ENCODE measurements at places on chromosomes 3 and 15. TPM values are rescaled to one million over a fixed set of nuclear protein-coding genes. Genes with fewer than 3 reads are reported as not detected.

The CCR9 gene
- polyA plus RNA-seq: not detected

The ARNT2 gene
- 3.5 TPM for polyA plus RNA-seq

The CCR8 gene
- polyA plus RNA-seq: not detected

DNA sequence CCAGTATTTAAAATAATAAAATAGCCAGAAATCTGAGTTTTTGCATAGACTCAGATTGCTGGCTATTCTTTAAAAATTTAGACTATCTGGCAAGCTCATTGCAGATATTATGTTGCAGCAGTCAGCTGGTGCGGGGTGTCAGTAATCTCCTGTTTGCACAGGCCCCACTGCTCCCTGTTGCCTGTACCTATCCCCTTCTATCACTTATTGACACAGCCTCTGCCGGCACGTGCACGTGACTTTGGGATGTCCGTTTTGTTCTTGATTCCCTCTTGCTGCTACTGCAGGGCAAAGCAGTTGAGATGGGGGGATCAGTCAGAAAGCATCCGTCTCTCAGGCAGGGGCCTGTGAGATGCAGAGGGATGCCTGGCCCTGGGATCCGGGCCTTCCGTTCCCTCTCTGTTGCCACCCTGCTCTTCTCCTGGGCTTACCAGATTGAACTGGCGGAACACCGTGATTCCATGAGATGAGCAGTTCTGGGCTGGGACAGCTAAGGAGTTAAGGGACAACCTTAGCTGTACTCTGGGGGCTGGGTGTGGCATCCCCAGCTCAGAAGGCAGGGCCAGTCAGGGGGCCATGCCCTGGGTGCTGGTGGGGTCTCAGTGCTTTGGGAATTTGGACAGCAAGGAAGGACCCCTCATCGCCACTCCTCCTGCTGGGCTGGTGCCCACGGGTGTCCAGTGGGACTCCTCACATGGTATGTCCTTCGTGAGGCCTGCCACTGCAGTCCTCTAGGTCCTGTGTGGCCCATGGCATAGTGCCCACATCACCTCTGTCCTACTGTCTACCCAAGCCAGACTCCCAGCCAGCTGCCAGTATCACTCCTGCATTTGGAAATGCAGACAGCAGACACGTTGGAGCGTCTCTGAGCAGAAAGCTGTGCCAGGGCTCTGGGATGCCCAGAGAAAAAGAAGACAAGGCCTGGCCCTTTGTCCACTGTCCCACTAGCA lies 11.8 kb downstream of the MRAS start:
- no peak for DNase-seq

DNA sequence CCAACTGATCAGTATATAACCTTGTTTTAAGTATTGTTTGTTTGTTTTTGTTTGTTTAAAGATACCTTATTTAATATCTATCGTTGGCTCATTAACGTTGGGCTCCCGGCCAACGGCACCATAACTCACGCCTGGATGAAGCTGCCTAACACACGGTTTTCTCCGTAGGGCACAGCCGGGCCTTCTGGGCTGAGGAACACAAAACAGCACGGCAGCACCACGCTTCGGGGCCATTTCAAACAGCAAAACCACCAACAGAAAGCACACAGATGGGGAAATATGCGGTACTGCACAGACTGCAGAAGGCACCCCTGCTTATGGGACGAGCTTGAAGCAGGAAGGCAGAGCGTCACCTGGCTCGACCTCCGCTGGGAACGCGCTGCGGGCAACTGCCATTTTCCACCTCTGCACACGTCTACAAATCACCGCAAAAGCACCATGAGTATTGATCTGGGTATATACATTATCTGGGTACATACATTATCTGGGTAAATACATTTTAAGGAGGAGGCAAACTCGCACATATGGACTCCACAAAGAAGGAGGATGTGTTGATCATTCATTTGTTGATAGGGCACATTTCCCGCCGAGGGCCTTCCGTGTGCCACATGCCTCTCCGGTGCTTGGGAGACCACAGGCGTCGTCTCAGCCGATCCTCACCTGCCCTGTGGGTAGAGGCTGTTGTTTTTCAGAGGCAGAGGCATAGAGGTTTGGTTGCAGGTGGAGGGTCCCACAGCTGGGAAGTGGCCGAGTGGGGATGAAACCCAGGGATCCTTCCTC lies 123.7 kb upstream of the ATP2B2 start:
- DNase-seq: no peak

DNA sequence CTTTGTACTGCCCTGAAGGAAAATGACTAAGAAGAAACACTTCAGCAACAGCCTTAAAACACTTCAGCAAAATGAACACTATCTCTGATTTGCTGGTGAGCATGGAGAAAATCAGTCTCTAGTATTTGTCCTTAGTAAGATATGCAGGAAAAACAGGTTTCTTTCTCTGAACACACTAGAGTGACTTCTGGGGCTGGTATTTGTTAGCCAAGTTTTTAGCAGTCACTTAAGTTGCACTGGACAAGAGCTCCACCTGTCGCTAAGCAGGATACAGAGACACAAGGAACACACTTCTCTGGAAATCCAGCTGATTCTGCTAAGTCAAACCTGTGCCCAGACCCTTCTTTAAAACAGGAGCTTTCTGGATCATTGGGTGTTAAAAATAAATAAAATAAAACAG lies 65.3 kb downstream of the CHAC1 start:
- DNase-seq: no peak

DNA sequence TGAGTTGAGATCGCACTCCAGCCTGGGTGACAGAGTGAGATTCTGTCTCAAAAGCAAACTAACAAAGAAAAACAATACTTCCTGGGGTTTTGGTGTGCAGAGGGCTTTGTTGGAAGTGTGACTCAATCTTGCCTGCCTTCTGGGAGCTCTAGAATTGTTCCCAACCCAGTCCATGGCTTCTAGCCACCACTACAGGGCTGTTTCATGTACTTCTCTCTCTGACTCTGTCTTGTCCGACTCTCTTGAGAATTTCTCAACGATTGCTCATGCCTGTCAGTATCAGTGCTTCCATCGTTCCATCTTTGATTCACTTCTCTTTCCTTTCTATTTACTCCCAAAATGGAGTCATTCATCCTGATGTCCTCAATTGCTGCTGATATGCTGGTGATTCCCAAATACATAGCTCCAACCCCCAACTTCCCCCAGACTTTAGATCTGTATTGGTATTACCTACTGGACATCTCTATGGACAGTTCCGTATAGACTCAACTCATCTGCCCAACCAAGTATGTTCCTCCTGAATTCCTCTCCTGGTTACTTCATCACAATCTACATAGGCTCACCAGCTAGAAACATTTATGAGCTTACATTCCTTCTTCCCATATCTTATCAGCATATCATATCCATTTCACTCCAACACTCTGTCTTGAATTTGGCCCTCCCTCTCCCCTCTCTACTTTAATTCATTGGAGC lies 1.8 kb upstream of the AP2M1 start:
- DNase-seq: no peak

DNA sequence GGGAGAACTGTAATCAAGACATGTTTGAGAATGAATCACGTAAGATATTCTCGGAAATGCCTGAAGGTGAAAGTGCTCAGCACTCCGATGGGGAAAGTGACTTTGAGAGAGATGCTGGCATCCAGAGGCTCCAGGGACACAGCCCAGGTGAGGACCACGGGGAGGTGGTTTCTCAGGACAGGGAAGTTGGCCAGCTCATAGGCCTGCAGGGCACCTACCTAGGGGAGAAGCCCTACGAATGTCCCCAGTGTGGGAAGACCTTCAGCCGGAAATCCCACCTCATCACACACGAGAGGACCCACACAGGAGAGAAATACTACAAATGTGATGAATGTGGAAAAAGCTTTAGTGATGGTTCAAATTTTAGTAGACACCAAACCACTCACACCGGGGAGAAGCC lies 19.8 kb downstream of the ZSCAN2 start:
- no peak for DNase-seq

GRCh38 chr3:108103886-108104797 lies 13.3 kb upstream of the CD47 start:
- no peak for DNase-seq

All from pancreas (tissue), 10 donors.